Stimulated activated CD8-positive, alpha-beta memory T cell treated with anti-CD3 and anti-CD28 coated beads, Interleukin-4, amount 100 ng/mL, for 4 hours (primary cell): ENCODE measurements at places on chromosomes 11 and 22.

GRCh38 chr11:61657566-61658290 lies 22.5 kb upstream of the DAGLA start:
- no peak for DNase-seq

DNA sequence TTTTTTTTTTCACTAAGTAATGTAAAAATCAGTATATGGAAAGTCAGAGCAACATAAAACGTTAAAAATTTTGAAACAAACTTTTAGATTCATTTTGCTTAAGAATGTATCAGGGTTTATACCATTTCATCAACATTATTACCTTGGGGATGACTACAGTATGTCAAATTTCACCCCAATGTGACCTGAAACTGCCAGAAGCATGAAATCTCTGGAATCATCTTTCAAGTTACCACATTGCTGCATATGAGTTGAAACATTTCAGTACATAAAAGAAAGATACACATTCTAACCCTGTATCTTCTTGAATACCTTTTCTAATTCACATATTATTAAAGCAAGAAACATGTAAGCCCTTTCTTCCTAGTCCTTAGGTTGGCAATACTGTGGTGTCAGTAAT lies 32.8 kb downstream of the MAML2 start:
- DNase-seq = no peak

DNA sequence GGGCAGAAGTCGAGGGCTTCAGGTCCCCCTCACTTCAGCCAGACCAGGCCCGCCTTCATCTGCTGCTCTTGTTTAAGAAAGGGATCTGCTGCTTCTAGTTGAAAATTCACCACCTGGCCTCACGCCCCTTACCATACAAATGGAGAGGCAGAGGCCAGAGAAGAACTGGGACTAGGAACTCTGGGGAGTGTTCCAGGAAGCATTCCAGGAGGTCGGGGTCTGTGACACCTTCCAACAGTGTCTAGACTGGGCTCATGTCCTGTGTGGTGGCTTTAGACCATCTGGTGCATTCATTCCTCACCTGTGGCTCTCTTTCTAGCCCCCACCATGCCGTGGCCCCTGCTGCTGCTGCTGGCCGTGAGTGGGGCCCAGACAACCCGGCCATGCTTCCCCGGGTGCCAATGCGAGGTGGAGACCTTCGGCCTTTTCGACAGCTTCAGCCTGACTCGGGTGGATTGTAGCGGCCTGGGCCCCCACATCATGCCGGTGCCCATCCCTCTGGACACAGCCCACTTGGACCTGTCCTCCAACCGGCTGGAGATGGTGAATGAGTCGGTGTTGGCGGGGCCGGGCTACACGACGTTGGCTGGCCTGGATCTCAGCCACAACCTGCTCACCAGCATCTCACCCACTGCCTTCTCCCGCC lies 12.3 kb downstream of the TSKU start:
- DNase-seq = no peak

DNA sequence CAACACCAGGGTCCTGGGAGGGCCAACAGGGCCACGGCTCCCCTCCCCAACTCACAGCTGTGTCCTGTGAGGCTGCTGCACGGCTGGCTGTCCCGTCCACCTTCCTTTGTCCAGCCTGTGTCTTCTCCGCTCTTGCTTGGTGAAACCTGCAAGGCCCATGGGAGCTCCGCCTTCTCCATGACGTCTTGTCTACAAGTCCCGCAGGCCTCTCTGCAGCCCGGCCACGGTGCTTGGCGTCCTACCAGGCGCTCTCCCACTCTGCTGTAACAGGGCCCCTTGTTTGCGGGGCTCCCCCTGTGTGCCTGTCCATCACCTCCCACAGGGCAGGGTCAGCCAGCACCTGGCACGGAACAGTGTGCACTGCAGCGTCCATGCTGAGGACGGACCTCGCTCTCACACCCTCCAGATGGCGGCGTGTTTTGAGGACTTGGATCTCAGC lies 866.8 kb downstream of the TBC1D22A start:
- no peak for DNase-seq

- no peak for DNase-seq
Observed at GRCh38 chr11:92329137-92329536, 104.5 kb downstream of the FAT3 start.

- no peak for DNase-seq
Observed at GRCh38 chr22:23969071-23969470, 2.4 kb downstream of the DDTL start.

- DNase-seq = peak; percentile 29
Observed at GRCh38 chr22:29040385-29041275, 21.0 kb downstream of the C22orf31 start.

GRCh38 chr11:74680035-74680671 lies 51.1 kb downstream of the CHRDL2 start:
- no peak for DNase-seq

- DNase-seq = no peak
Observed at GRCh38 chr11:69300120-69301060, 6.4 kb downstream of the MYEOV start.

- no peak for DNase-seq
Observed at GRCh38 chr11:86718521-86718920, 46.1 kb upstream of the ME3 start.

DNA sequence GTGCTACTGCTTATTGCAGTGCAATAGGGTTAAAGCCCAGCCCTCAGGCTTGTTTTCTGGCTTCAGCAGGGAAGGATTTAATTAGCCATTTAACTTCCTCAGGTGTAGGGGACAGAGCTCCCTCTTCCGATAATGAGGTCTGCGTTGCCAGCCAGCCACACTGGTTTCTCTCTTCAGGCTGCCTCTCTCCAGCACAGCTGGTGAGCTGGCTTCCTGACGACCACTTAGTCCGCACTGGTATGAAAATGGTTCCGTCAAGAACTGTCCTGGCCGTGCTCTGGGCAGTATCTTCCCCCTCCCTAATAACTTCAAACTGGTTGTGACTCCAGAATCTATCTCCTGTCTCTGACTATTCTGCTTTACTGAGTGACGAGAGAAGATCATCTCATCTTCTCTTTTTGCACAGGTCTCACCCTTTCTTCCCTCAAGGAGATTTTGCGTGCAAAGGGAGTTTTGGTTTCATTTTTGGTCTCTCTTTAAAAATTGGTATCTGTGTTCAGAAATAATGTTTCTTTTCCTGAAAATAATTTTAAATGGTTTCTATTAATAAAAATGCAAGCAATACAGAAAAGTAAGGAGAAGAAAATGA lies 49.2 kb downstream of the CNTN5 start:
- DNase-seq = no peak

GRCh38 chr11:90218606-90219005 lies 4.2 kb downstream of the CHORDC1 start:
- no peak for DNase-seq

GRCh38 chr11:110747531-110747930 lies 35.3 kb upstream of the ARHGAP20 start:
- no peak for DNase-seq

GRCh38 chr11:14645985-14646900 lies 2.6 kb downstream of the PDE3B start:
- DNase-seq = no peak

DNA sequence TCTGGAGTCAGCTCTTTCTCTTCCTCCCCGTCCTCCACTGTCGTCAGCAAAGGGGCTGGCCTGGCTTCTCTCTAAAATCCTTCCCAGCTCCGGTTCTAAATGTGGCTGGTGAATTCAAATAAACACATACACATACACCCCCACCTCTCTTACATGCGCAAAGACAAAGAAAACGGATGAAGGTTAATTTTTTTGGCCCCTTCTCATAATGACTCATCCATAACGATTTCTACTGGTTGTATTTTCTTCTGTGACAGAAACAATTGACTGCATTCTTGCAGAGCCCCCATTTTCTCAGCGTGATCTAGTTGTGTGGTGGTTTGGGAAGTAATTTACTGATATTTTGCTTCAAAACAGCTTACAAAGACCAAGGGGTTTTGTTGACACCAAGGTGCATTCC lies 130.0 kb upstream of the NTM start:
- no peak for DNase-seq

GRCh38 chr22:47139790-47140119 lies 377.3 kb downstream of the TBC1D22A start:
- DNase-seq = no peak

DNA sequence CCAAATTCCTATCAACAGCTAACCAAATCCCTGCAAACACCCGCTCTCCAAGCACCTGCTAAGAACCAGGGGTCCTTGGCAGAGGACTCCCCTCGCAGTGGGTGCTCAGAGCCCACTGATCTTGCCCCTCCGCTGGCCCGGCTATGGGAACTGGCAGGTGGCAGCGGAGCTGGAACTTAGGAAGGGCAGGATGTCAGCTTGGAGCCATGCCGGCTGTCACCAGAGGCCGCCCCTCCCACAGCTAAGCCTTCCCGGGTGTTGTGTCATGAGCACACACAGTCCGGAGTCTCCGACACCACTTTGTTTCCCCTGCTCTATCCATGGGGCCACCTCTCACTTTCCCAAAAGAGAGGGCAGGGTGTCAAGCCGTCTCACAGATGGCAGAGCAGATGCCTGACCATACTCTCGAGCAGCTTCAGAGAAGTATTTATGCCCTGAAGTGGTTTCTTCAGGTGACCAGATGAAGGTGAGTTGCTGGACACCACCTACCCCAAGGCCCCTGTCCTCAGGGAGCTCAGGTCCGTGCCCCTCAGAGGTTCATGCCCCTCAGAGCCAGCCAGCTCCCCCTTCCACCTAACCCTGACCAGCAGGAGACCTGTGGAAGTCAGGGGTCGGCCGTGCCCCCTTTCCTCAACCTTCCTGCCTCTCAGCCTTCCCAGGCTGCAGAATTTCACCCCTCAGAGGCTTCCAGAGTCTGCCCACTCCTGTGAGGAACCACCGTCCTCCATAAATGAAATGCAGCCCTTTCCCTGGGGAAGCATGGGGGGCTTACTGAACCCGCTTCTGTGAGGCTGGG lies 545.7 kb upstream of the B3GAT1 start:
- DNase-seq = no peak

DNA sequence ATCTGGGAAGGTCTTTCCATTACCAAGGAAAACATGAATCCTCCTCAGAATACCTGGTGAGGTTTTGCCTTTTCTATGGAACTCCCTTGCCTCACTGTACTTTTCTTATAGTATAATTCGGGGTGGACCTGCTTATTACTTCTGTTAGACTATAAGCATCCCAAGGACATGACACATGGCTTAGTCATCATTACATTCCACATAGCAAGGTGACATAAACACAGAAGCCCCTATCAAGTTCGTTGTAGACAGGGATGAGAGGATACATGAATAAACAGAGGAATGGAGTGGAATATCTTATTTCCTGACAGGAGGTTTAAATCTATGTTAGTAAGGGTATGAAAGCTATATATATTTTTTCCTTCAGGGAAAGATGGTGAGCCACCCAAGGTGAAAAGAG lies 532.2 kb upstream of the CCDC90B start:
- no peak for DNase-seq

DNA sequence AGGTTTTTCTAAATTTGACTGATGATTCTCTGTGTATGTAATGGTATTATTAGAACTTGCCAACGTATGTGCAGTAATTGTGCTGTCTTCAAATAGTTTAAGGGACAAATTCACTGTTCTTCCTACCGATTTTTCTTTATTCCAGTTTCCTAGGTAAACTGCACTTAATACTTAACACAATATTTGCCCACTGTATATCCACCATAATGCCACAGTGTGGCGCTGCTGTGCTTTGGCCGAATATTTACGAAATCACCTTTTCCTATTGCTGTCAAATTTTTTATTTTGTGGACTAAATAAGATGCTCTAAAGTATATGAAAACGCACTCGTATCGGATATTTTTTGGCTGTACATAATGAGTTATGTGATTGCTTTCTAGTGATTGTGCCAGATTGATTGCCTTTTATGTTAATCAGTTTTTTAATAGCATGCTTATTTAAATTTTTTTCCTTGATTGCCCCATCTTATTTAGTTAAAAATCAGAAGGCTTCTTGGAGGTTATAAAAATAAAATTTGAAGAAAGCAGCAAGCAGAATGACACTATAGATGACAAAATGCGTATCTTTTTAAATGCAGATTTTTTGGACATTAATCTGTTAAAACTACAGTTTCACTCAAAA lies 10.5 kb downstream of the AASDHPPT start:
- DNase-seq = no peak

- DNase-seq = no peak
Observed at GRCh38 chr11:32433914-32434355, 1.4 kb downstream of the WT1 start.

GRCh38 chr11:64036087-64037026 lies 626 bp downstream of the FLRT1 start:
- no peak for DNase-seq

DNA sequence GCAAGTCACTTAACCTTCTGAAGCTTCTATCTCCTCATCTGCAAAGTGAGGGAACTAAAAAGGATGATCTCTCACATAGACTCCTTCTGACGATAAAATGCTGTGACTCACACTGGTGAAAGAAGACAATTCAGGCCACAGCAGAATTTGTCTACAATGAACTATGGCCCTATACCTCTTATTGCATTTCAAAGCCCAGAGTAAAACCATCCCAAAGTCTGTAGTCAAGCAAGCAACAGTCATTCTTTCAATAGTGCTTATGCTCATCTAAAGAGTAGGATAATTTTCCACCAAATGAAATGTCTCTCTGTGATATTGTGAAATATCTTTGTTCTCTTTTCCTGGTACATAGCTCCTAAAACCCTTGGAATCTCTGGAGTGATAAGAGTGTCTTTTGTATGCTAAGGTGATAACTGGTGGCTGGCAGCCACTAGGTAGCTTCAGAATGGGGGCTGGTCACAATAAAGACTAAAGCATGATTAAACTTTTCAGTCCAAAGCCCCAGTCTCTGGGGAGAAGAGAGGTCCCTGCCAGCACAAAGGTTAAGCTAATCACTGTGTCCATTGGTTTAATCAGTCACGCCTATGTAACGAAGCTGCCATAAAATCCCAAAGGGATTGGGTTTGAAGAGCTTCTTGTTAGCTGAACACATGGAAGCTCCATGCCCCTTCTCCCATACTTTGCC lies 30.8 kb downstream of the SYTL2 start:
- no peak for DNase-seq

- no peak for DNase-seq
Observed at GRCh38 chr11:112997857-112998466, 36.7 kb downstream of the NCAM1 start.

- DNase-seq = no peak
Observed at GRCh38 chr22:45698094-45698493, 26.5 kb downstream of the ATXN10 start.
